Stimulated activated CD4-positive, alpha-beta T cell treated with anti-CD3 and anti-CD28 coated beads, Interleukin-15, amount 100 ng/mL, for 48 hours (primary cell): ENCODE measurements at places on chromosomes 3 and 15.

- no peak for DNase-seq
Observed at GRCh38 chr3:157938154-157938779, 168.0 kb downstream of the SHOX2 start.

- no peak for DNase-seq
Observed at GRCh38 chr15:62118520-62119226, 46.4 kb downstream of the C2CD4B start.

DNA sequence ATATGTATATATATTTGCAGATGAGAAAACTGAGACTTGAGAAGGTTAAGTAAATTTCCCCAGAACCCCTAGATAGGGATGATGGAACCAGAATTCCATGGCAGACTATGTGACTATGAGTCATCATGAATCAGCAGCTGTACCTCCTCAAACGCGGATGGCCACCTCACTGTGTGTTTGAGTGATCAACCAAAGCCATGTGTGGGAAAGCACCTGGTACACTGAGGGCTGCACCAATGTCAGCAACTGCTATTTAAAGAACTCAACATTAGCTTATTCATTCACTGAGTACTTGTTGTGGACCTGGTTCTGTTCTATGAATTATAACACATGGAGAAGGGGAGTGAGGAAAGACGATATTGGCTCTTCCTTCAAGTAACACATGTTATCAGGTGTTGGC lies 377.0 kb downstream of the GAP43 start:
- no peak for DNase-seq

DNA sequence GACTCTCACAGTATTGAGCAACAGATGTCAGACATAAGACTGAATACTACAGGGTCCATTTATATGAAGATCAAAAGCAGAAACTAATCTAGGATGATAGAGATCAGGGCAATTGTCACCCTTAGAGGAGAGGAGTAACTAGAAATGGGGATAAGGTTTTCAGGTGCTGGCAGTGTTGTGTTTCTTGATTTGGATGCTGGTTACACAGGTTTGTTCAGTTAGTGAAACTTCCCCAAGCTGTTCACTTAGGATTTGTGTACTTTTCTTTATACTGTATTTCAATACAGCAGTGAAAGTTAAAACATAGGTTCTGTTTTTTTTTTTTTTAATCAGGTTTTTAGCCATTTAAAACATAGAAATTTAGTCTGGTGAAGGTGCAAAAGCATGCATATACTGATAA lies 39.1 kb upstream of the CMTM7 start:
- DNase-seq, result no peak

DNA sequence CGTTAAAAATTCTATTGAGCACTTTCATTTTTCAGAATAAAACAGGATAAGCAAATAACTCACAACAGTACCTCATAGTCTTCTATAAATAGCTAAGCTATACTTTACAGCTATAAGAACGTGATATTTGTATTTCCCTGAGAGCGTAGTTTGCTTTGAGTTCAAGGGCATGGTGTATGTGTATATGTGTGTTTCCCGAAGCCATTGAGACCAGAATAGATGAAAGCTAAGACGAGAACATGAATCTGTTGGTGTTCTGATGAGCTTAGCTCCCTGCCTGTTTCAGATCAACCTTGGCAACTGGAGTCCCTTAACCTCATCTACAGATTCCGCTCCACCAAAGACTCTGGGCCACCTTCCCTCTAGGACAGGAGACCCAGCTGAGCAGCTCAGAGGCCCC lies 59.5 kb upstream of the MCF2L2 start:
- no peak for DNase-seq

GRCh38 chr3:74173090-74173489 lies 441.4 kb downstream of the CNTN3 start:
- DNase-seq, result no peak
